ENCODE measurements at places on chromosomes 4 and X.

DNA sequence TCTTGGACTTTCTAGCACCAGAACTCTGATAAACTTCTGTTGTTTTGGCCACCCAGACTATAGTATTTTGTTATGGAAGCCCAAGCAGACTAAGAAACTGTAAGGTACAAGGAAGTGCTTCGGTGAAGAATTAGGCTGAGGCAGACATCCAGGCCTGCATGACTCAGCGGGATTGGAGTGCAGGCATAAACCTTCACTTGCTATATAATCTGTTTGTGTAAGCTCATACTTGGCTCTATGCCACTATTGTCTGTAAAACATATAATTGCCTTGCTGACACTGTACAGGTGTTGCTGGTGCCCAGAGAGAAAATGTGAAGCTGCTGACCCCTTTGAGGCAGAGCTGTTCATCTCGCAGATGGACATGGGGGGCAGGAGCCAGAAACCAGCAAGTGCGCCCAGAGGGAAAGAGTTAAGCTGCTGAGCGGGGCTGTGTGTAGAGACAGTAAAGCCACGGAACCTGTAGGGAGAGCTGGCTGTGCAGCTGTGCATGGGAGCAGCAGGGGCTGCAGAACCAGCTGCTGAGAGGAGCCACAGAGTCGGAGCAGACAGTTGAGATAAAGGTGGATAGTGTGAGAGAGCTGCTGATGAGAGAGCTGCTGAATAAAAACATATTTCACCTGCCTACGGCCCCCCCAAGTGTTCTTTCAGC, 96.2 kb downstream of the RBM46 start:
- no peak for DNase-seq

- no peak for DNase-seq
Measured at GRCh38 chr4:8079031-8079885, 79.4 kb downstream of the ABLIM2 start.

- no peak for DNase-seq
Measured at GRCh38 chr4:120865985-120866384, 56.5 kb downstream of the PRDM5 start.

DNA sequence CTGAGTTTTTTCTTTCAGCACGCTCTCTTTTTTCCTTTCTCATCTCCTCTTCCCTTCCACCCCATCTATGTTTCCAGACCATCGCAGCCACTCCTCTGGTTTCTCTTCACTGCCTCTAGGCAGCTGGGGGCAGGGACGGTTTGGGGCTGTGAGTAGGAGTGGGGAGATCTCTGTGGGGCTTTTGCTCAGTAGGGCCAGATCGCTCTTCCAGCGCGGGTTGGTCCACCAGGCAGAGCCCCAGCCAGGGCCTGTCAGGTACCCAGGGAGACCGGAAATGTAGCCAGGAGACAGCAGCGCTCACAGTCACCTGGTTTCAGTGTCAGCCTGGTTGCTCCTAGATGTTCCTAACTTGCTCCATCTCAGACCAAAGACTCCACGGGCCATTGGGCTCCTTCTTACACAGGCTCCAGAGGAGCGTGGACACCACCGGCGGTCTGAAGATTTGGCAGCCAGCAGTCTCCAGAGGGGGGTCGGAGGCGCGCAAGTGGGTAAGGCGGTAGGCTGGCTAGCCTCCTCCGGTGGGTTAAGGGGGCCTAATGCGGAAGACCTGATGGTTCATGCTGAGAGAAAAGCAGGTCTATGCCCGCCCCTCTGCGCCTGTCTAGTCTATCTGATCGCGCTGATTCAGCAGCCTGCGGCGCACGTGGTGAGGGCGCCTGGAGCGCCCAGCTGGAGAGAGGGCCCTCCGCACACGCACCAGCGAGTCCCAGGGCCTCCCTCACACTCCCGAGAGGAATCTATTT, 1.8 kb downstream of the FGF5 start:
- DNase-seq, result no peak

DNA sequence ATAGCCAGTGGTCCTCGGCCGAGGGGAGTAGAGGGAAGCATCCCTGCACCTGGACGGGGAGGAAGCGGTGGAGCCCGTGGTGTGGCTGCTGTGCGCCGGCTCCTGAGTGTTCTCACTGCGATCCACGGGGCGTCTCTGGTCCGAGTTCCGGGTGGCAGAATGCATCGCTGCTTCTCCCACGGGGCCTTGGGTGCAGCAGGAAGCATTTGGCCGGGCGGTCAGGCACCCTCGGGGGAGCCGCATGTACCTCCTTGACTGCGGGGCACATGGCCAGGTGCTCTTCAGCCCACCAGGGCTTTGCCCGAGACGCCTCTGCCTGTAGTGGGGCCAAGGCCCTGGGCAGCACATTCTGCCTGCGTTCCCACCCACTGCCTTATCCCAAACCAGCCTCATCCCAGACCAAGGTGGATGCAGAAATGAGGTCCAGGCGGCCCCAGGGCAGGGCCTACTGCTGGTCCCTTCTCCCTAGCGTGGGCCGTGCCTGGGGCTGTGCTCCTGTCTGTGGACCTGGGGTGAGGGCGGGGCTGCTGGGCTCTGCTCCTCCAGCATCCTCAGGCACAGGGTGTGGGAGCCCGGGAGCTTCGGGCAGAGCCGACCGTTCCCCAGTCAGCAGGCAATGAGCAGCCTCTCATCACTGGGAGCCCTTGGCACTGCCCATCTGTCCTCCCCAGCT, 27.5 kb downstream of the NKX1-1 start:
- DNase-seq, result no peak

DNA sequence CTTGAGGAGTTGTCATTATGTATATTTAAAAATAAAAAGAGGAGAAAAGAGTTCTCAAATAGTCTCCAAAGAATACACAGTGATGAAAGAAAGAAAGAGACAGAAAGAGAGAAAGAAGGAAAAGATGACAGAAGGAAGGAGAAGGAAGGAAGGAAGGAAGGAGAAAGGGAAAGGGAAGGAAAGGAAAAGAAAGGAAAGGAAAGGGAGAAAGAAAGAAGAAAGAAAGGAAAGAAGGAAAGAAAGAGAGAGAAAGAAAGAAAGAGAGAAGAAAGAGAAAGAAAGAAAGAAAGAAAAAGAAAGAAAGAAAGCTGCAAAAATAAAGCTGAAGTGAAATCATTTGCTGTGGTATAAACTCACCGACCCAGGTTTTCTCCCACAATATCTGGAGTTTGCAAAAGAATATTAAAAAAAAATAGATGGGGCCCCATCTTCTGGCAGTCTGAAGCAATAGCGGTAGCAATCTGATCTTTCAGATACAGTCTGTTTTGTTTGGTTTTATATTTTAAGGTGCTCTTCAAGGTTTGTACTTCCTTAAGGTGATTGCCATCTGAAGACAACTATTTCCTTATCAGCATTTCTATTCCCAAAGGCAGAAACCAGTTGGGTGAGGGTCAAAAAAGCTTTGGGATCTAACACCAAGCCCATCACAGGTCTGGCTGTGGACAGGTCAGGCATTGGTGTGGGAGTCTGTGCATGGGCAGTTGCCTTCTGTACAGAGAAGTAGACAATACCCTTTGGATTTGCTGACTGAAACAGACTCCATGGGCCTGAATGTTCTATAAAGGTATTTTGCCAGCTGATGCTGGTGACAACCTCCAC, 160.4 kb downstream of the CPEB2 start:
- no peak for DNase-seq

DNA sequence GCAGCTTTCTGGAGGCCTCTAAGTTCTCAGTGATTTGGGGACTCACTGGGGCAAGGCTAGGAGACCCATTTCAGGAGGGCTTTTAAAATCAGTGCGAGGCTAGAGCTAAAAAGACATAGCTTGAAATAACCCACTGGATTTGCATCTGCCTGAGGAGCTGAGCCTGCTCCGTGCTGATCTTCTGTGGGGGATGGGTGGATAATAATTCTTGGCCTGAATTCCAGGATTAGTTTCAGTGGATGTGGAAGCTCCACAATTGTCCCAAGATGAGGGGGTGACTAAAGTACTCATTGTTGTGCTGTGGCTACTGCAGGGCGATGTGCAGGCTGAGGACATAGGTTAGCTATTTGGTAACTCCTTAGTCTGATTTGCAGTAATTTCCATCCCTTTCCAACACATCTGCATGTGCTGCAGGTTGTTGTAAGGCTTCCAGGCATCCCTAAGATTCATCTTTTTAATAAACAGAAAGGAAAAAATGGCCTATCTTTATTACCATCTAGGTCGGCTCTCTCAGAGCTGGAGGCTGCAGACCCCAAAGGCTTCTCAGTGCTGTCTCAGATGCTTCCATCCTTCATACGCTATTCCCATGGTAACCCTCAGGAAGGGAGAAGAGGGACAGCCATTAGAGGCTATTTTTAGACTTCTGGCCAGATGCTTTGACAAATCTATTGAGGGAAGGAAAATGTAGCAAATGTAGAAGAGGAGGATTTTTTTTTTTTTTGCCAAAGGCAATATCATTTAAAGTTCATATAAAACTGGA, 63.4 kb downstream of the GRXCR1 start:
- DNase-seq, result no peak

DNA sequence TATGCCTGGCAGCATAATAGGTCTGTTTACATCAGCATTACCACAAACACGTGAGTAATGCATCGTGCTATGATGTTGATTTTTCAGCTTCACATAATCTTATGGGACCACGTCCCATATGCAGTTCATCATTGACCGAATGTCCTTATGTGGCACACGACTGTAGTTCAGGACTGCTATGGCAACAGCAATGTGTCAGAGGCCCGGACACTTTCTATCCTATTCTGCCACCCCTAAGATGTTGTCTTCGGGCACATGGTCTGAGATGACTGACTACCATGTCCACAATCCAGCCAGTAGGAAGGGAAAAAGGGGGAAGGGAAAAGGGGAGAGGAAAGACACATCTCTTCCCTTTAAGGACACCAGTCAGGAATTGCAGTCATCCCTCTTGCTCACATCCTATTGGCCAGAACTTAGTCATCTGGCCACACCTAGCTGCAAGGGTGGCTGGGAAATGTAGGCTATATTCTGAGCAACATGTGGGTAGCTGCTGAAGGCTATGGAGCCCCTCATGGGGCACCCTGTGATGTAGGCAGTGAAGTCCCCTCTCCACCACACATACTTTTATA, 196.0 kb upstream of the RBPJ start:
- no peak for DNase-seq

- DNase-seq, result no peak
Measured at GRCh38 chrX:104284507-104284906, 29.8 kb upstream of the ESX1 start.

DNA sequence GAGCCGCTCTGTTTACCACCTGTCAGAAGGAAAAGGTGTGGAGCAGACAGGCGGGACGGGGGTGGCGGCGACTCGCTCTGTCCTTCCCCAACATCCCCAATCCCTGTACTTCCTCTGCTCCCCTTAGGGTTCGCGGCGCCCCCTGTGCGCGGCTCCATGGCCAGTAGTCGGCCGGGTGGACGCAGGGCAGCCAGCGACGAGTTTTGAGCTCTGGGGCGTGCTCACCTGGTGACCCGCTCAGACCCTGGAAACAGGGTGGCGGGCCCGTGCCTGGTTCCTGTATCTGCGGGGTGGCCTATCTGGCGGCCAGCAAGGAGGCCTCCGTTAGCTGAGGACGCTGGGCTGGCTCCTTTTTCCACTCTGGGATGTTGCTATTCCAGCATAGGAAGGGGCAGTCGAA, 5.4 kb upstream of the MAGIX start:
- no peak for DNase-seq

GRCh38 chrX:38287674-38288073, 39.6 kb downstream of the RPGR start:
- no peak for DNase-seq

GRCh38 chrX:137999552-137999951, 433.6 kb downstream of the ZIC3 start:
- no peak for DNase-seq

DNA sequence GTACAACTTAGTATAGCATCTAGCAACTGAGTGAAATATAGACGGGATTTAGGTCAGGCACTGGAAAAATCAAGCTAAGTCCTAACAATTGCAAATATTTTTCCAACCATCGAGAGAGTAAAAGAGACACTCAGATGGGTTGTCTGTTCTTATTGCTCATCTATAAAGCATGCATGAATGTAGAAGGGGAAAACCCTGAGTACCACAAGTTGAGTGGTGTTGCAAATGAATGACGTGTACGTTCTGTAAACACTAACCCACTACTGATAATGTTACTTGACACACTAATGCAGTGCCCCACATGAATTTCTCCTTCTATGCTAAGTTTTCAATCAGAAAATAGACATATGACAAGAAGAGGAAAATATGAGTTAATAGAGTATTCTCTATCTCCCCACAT, 211.2 kb downstream of the COX18 start:
- no peak for DNase-seq

DNA sequence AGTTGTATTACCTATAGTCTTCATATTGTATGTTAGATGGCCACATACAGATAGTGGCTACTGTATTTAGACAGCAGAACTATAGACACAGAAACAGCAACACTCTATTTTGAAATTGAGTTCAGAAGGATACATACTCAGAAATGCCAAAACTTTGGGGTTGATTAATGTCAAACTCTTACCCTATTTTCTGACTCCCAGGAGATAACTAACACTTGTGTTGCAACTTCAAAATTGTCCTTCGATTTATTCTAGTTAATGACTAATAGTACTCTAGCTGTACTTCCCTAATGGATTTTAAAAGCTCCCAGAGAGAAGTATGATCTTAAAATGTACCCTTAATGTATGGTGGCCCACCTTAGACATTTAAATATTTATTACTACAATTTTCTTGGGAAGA, 229.9 kb upstream of the UGT8 start:
- DNase-seq, result no peak

GRCh38 chrX:103818842-103819619, 13.0 kb downstream of the RAB9B start:
- no peak for DNase-seq

DNA sequence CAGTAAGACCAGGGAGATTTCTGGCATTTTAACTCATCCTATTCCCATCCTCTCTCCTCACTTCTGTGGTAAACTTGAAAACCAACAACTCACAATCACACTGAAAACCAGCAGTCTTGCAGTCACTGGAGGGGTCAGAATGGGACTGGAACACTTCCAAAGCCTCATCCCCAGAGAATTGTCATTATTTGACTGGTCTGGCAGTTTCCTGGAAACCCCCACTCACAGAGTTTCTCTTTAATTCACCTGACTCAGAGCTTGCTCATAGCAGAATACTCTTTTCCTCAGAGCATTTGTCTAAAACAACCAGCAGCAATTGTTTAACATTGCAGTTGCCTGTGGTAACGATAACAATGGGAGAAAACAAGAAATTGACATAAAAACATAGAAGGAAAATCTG, 7.3 kb upstream of the RAB9B start:
- DNase-seq, result no peak

DNA sequence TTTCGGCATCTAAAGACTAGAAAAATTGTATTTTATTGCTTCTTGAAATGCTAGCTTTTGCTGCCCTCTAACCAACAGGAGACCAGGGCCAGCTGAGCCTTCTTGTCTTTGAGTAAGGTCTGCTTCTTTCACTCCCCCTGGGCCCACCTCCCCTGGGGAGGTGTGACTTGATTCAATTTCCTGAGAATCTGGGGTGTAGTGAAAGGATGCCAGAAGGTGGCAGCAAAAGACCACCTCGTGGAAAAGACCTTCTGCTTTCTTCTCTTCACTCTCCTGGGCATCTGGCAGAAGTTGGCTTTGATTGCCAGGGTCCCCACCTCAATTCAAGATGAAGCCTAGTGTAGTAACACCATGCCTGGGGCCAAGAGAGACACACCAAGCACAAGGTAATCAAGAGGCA, 96.5 kb upstream of the MAOA start:
- no peak for DNase-seq
